SK-N-DZ (cell line): ENCODE measurements at places on chromosomes 7 and 10.
A peak's percentile ranks its signal among the peaks of the same experiment; 100 is the strongest.

DNA sequence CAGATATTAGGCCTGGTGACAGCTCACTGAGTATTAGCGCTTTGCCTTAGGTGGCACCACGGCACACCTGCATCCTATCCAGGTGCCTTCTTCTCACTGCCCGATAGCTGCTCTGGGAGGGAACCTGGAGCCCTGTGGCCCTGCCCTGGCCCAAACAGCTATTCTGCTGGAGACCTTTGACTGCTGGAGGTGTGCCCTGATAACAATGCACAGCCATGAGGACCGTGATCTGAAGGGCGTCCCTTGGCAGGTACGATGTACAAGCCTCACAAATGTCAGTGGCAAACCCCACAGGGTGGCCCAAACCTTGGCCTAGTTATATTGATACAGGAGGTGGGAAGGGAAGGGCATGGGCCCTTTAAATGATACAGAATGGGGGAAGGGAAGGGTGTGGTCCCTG, 259.5 kb downstream of the GRID1 start:
- no peak for DNase-seq

DNA sequence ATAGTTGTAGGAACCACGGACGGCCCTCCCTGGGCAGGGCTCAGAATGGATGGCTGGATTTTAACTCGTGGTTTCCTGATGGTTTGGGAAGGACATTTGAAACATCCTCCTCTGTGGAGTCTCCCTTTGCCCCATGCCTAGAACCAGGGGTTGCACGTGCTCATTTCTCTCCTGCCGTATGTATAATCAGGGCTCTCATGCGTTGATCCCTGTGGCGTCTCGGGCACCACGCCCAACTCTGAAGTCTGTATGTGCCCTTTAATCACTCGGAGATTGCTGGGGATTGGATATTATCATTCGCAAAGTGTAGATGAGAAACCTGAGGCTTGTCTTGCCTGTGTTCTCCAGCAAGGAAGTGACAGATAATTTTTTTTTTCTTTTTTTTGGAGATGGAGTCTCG, 257.1 kb downstream of the CAMK1D start:
- no peak for DNase-seq

GRCh38 chr7:154789404-154789803, 213.5 kb downstream of the PAXIP1 start:
- peak; percentile 79 for DNase-seq

GRCh38 chr7:115319541-115319940, 397.6 kb downstream of the MDFIC start:
- no peak for DNase-seq

- no peak for DNase-seq
Observed at GRCh38 chr10:44980309-44981171, 1.9 kb upstream of the DEPP1 start.

DNA sequence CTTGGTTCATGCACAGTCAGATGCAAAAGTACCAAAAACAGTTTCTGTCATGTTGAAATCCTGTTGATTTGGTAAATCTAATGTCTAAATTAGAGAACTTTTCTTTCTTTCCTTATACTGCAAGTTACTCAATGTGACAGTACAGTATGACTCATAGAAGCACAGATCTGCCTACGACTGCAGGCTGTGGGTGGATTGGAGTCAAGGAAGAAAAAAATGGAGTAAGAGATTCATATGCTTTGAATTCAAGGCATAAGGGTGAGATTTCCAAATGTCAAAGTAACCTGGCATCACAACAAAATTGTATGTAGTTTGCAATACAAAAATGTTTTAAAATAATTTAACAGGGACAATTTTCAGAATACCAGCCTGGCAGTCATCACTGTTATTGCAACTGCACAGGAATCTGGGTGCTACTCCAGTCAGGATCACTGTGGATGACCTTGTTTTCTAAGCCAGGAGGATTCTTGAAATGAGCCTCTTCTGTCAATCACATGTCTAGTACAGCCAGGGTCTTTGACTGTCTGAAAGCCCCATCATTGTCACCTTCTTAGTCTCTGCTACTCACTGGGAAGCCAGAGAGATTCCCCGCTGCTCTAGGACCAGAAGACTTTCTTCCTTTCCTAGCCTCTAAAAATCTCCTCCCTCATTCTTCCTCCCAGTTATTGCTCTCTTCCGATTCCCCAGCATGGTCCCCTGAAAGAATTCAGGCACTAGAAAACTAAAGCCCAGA, 83.6 kb downstream of the CD36 start:
- DNase-seq = no peak

DNA sequence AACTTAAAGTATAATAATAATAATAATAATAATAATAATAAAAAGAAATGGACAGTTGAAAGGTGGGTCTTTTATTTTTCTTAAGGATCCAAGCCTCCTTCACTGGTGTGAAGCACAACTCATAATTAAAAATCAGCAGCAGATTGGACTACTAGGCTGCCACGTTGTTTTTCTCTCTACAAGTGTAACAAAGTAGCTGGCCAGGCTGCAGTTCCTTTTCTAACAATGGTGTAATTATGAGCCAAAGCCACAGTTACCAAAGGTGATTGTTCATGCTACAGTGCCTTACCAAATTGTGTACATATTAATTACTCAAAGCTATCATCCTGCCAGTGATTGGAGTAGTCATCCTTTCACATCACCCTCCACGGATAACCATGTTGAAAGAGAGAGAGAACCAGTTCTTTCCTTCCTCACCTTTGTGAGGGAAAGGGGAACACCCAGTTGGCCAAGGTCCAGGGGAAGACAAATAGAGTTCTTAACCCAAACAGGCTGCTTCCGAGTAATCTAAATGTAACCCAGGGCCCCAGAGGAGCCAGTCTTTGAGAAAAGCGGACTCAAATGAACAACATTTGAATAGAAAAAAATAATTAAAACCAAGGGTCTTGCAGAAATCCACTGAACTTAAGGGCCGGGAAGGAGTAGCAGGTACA, 86.3 kb upstream of the NPS start:
- no peak for DNase-seq

- DNase-seq = no peak
Observed at GRCh38 chr10:102460836-102461186, 9.5 kb upstream of the C10orf95 start.

- DNase-seq = peak; percentile 72
Observed at GRCh38 chr10:11986593-11987216, 55.9 kb downstream of the UPF2 start.

DNA sequence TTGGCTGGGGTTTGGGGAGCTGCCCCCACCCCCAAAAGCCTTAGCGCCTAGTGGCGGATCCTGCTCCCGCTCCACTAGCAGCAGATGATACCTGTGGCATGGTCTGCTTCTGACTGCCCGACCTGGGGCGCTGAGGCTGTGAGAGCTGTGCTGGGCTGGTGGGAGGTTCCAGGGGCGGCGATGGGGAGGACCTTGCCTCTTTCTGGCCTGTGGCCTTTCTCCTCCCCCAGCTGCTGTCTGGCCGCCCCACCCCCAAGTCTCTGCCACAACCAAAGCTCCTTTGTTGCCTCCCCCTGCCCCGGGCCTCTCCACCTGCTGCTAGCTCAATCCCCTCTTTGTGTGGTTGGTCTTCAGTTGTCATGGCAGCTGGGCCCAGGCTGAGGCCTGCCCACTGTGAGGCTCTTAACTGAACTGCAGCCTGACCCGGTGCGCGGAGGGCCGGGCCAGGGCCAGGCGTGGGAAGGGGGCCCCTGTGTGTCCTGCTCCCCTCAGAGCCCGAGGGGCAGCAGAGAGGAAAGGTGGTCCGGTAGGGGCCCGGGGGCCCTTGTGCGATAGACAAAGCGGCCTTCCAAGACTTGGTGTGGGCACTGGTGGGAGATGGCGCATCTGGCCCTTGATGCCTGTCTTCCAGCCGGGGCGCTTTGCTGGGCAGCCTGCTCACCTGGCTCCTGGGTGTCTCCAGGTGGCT, 4.7 kb downstream of the ZNF775 start:
- peak; percentile 70 for DNase-seq

GRCh38 chr10:58351616-58352578, 17.1 kb downstream of the UBE2D1 start:
- DNase-seq = no peak

DNA sequence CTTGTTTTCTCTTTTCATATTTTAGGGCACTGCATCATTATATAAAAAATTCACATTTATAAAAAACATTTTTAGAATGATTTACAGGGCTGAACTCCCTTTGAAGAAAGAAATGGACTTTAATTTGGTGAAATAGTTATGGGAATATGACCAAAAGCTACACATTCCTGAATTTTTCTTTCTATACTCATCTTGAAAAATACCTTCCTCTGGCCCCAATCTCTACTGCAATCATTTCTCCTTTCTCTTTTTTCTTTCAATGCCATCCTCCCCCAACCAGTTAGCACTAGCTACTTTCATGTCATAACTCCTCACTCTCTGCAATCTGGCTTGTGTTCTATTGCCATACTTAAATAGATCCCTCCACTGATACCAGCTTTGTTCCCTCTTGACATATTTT, 6.2 kb downstream of the WNT8B start:
- peak; percentile 16 for DNase-seq

DNA sequence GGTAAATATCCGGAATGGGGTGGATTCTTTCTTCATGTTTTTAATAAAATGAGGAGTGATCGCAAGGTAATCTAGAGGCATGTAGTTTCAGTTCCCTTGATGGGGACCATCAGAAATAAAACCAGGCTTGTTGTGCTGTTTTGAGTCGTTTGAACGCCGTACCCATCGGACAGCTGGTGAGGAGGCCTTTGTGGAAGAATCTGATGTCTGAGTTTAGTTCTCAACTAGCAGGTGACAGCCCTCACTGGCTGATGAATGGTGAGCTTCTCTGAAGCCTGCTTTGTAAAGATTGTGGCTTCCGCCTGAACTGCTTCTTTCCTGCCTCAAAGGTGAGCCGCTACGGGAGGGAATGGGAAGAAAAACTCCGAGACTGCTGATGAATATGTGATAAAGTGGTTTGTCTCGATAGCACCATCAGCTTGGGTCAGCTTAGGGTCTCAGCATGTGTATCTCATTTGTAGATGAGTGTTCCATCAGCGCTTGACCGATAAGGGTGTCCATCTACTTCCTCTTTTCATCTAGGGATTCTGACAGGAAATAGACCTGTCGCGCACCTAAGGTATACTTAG, 977 bp downstream of the TMEM248 start:
- DNase-seq = no peak

- no peak for DNase-seq
Observed at GRCh38 chr10:1939016-1939415, 201.7 kb upstream of the ADARB2 start.

DNA sequence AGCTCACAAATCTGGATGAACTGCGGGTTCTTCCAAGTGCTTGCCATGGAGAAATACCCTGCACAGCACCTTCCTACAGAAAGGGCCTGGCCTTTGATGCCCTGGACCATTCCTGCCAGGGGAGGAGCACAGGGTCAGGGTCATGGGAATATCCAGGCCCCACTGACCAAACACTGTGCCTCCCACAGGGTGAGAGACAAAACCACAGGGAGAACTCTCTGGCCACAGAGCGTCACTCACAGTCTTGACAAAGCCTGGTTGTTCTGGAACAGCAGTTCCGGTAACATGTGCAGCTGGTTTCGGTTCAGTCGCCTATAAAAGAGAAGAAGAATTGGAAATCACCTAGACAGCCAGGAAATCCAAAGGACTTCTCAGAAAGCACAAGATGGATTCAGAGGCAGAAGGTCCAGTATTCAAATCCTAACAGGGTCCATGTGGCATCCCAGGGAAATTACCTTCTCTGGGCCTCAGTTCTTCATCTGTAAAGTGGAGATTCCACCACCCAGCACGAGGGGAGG, 28.1 kb downstream of the SLIT1 start:
- DNase-seq = no peak

DNA sequence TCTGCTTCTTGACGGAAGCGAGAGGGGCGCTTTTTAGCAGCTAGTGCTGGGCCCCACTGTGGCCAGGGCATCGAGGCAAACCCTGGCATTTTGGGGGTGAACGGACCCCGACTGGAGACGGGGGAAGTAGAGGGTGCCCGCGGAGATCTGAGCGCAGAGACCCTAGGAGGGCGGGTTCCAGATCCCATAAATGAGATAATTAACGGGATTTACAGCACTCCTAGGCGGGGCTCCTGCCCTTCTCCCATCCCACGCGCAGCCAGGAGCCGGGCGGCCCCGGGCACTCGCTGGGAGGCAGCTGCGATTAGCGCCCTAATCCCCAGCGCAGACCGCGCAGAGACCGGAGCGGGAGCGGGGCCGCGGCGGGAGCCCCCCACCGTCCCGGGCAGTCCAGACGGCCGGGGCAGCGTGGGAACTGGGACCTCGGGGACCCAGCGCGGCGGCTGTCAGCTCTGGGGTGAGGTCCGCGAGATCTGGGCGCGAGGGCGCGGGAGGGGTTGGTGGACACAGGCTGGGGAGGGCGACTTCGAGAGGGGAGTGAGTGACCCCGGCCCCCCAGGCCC, 735 bp downstream of the JCAD start:
- DNase-seq = no peak

- DNase-seq = no peak
Observed at GRCh38 chr7:36188266-36188665, 35.2 kb downstream of the EEPD1 start.

DNA sequence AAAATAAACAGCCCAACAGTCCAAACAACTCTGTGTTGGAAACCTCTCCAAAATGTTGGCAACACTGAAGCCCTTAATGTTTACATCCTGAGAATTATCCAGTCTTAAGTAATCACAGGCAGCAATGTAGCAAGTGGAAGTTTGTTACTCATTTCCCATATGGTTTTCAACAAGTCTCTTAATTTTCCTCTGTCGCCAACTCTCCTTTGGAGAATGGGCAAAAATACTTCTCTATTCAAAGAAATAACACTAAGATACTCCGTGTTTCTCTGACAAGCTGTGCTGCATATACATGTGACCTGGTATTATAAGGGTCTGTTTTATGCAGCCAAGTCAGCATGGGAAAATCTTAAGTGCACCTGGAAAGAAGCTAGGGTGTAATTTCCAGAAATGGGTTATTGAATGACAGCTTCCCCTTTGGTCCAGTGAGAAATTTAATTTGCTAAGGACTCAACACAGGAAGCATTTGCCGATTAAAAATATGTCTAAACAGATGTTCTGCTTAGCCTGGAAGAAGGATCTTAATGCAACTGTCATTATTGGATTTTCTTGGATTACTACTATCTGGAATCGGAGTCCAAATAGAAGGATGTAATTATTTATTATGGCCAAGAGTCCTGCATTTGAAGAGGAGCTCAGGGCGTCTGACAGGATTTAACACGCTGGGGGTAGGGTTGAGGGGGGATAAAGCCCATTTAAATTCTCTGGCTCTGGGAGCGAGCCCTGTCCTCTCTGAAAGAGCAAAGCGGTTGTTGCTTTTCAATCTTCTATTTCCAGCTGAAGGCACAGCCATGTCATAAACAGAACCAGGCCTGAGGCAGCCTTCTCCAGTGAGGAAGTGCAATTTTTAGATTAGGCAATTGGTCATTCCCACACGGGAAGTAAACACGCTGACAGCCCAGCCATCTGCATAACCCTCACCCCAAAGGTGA, 73.1 kb downstream of the TLL2 start:
- peak; percentile 29 for DNase-seq
